ENCODE measurements at places on chromosomes 2 and 18.

DNA sequence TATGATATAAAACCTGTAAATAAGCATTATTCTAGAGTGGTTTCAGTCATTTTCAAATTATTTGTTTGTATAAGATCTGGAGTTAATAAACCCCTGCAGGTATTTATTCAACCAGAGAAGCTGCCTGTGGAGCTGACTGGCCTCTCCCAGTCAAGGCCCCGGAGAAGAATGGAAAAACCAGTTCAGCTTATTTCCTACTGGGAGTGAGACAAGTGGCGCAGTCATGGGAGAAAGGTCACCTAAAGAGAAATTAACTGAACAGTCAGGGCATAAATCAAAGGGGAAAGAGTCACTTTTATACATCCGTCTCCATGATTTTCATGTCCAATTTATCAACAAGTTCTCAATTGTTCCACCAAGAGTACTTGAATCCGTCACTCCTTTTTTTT is 240.9 kb downstream of the RNF152 start:
- DNase-seq: no peak

- no peak for DNase-seq
Measured at GRCh38 chr2:135829378-135830135, 7.4 kb downstream of the LCT start.

GRCh38 chr18:37084912-37085311 is 256.0 kb downstream of the KIAA1328 start:
- DNase-seq: no peak

GRCh38 chr2:44981714-44982108 is 27.5 kb downstream of the SIX2 start:
- peak; percentile 54 for DNase-seq

GRCh38 chr2:99480390-99480789 is 9.4 kb downstream of the REV1 start:
- DNase-seq: no peak

DNA sequence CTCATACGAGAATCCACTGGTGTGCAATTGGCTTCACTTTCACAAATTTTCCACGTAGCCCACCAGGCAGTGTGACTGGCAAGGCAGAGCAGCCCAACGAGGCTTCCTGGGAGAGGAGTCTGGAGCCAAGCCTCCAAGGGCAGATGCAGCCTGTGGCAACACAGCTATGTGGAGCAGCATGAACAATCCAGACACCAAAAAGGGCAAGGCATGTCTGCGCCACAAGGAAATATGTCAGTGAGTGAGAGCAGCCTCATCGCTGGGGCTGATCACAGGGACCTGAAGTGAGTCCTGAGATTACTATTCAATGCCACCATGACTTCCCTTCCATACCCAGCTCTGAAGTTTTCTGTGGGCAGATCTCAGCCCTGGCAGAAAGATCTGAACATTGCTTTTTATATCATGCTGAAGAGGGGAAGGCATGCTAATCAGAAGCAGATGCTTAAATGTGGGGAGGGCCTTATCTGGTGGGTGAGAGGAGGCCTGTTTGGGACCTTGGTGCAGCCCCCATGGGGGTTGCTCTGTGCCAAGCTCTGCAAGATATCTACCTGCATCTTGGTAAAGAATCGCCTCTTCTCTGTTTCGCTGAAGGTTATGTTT is 40.0 kb upstream of the PUM2 start:
- DNase-seq: no peak

GRCh38 chr18:40877096-40877495 is 1077.9 kb upstream of the PIK3C3 start:
- no peak for DNase-seq

DNA sequence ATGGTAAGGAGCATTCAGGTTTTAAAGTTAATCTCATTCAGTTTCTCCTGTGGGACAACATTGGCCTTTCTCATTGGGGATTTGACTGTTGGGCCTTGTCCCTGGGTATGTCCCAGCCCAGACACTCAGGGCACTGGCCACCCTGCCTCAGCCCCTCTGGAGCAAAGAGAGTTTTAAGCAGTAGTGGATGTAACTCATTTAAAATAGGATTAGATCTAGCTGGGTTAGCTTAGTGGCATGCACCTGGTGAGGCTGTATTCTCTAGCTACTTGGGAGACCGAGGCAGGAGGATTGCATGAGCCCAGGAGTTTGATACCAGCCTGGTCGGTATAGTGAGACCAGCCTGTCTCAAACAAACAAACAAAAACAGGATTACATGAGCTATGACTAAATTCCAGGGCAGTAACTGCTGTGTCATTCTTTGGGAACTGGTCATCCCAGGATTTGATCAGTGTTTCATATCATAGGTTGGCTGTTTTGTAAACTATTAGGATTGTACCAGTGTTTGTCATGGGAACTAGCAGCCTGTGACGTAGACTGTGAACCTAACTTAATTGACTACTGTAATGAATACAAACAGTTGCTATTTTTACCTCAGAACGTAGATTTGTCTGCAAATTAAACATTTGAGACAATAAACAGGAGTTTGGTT is 12.5 kb downstream of the INPP4A start:
- DNase-seq: no peak

GRCh38 chr2:168215813-168216212 is 31.6 kb downstream of the STK39 start:
- no peak for DNase-seq

DNA sequence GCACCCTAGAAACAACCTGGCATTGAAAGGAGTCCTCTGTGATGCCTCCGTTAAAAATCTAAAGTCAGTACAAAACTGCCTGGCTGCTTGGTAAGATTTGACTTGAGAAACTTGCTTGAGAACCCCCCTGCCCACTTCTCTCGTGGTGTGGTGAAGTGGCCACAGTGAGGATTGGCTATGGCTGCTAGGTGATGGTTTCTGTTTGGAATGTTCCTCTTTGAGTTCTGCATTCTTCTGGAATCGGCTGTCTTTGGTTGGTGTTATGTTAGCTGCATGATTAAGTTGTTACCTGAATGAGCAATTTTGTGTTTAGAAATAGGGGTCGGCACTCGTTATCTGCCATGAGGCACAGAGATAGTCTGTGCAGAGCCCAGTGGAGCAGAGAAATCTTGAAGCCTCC is 21.7 kb upstream of the SAG start:
- no peak for DNase-seq

DNA sequence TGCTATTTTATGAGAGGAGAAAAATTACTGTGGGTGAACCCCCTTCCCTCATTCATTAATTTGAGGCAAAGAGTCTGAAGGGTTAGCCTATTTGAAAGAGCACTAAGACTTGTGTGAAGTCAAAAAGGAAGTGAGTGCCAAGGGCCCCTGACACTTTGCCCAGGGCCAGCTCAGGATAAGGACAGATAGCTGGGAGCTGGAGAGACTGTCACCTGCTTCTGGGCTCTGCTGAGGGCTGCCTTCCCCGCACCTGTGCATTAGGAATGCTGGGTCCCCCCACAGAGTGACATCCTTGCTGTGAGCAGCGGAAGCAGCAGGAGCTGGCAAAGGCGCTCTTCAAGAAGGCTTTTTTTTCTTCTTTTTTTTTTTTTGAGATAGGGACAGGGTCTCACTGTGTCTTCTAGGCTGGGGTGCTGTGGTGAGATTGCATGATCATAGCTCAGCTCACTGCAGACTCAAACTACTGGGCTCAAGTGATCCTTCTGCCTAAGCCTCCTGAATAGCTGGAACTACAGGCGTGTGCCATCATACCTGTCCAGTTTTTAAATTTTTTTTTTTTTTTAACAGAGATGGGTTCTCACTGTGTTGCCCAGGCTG is 148.3 kb downstream of the AQP4 start:
- no peak for DNase-seq

GRCh38 chr18:65221115-65221514 is 529.7 kb upstream of the CDH7 start:
- DNase-seq: no peak

DNA sequence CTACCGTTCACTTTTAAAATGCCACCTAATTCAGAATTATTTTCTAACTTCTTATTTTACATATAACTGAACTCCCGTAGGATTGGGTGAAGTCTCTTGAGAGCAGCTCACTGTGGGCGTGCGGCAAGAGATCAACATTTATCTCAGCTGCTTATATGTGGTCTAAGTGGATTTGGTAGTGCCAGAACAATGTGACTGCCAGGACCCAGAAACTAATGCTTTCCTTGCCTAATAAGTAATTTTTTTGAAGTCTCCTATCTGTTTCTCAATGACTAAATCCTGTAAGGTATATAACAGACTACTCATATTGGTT is 11.2 kb upstream of the NFE2L2 start:
- DNase-seq: no peak
